AG20443 (cell line): ENCODE measurements at places on chromosomes 5 and 9.

DNA sequence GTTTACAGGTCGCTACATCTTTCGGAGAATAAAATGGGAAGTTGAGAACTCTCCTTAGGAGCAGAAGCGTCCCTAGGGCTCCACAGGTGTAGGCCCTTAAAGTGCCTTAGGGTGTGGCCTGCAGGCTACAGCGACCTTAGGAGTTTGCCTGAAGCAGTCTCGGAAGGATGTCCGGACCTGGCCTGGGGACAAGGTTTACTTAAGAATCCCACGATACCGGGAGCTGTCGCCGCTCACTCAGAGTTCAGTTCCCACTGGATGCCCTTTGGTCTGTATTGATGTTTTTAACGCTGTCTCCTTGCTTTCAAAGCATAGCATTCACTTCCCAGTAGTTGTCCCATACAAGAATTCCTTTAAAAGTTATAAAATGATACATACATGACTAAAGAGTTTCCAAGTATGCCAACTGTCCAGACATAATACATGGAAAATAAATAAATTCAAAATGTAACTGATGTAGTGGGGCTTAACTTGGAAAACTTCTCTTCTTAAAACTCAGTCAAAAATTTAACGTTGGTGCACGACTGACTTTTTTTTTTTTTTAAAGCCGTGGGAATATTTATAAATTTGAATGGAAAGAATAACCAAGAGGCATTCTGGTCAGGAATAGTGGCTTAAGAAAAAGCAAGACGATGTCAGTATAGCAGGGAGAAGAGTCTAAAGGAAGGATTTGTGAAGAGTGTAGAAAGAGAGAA lies 848 bp downstream of the RAD50 start:
- DNase-seq = peak; percentile 41

DNA sequence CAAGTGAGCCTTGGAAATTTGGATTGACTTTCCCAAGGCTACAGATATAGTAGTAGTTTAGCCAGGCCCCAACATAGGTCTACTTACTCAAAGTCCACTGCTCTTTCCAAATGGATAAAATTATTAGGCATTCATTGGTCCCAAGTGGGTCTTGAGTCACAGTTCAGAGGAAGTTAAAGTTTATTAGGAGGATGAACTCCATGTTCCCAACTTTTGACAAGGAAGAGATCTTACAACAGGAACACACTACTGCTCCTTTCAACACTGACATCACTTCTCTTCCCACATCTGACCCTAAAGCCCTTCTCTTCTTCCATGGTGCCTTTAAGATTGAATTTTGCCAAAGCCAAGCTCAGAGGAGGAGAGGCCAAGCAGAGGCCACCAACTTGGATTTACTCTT lies 234.5 kb upstream of the TRIM32 start:
- no peak for DNase-seq

- peak; percentile 67 for DNase-seq
Measured at GRCh38 chr5:91384671-91385430, 1.7 kb upstream of the ARRDC3 start.

DNA sequence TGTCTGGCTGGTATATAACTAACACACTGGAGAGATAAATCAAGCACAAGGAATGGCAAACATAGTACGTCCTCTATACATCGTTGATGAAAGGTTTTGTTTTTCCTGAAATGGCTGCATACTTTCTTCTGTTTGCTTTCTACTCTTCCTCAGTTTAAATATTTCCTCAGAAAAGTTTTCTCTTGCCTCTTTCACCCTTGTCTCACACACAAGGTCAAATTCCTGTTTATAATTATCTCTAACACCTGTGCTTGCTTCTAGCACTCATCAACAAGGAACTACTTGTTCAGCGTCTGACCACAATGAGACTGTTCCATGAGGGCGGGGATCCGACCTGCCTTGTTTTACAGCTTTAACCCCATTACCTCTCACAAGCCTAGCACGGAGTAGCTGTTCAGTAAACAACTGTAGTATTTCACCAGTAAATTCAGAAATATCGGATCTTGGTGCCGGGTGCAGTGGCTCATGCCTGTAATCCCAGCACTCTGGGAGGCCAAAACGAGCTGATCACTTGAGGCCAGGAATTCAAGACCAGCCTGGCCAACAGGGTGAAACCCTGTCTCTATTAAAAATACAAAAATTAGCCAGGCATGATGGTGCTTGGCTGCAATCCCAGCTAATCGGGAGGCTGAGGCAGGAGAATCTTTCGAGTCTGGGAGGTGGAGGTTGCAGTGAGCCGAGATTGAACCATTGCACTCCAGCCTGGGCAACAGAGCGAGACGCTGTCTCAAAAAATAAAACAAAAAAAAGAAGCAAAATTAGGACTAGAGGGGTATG lies 37.0 kb downstream of the NR6A1 start:
- no peak for DNase-seq

- DNase-seq = no peak
Measured at GRCh38 chr5:139419226-139420192, 15.6 kb upstream of the SPATA24 start.

DNA sequence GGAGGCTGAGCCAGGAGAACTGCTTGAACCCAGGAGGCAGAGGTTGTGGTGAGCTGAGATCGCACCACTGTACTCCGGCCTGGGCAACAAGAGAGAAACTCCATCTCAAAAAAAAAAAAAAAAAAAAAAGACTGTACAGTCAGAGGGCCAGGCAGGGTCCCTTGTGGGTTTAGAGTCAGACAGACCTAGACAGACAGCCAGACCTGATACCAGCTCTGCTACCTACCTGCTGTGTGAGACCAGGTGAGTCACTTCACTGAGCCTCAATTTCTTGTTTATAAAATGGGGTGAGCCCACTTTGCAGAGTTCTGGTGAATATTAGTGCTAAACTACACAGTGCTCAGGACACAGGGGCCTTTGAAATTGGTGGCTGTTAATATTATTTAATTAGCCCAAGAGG lies 19.7 kb downstream of the TRIM14 start:
- DNase-seq = no peak

DNA sequence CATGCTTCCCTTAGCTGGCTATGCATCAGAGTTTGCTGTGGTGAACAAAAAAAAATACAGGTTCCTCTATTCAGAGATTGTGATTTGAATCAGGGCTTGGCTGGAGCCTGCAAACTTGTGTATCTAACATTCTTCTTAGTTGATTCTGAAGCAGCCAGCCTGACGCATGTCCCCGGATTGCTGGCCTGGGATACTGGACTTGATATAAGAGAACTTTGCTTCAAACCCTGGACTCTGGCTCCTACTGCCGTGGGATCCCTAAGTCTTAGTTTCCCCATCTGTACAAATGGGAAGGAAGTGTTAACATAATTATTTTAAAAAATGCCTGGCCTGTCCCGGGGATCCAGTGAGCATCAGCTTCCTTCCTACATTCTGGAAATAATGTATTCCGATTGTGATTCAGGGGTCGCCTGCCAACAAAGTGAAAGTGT lies 292.8 kb downstream of the ARHGEF28 start:
- no peak for DNase-seq

DNA sequence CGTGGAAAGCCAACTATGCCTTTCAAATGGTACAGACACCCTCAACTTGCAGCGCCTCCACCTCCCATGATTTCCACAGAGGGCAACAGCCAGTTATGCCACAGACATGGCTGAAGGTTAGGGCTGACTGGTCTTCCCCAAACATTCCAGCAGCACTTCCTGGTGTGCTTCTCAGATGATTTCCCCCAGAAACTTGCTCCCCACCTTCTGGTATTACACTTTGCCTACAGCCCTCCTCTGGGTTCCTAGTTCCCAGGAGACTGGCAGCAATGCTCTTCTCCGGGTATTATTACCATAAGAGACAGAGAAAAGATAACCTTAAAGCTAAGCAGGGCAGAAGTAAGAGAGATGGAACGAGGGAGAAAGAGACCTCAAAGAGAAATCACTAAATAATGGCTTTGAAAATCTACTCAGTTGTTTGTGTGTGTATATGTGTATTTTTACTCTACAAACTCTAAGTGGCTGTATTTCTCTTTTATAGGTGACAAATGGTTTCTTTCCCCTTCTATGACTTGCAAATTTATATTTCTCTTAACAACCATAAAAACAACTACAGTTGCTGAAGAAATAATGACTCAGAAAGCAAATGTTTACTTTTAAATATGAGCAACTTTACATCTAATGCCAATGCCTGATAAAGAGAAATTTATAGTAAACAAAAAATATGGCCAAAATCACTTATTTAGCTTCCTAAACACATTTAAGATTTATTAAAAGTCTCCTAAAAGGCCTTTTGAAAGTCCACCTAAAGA lies 133.8 kb downstream of the PDE4D start:
- DNase-seq = no peak

DNA sequence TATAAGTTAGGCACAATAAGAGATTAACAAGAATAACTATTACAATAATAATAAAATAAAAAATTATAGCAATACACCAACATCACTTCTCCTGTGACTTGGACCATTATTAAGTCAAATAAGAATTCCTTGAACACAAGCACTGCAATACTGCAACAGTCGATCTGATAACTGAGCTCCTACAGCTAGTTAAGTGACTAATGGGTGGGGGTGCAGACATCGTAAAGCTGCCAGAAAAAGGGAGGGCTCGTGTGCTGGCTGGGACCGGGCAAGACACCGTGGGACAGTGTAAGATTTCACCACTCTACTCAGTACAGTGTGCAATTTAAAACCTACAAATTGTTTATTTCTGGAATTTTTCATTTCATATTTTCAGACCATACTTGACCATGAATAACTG lies 78.8 kb downstream of the SNX24 start:
- DNase-seq = peak; percentile 70

DNA sequence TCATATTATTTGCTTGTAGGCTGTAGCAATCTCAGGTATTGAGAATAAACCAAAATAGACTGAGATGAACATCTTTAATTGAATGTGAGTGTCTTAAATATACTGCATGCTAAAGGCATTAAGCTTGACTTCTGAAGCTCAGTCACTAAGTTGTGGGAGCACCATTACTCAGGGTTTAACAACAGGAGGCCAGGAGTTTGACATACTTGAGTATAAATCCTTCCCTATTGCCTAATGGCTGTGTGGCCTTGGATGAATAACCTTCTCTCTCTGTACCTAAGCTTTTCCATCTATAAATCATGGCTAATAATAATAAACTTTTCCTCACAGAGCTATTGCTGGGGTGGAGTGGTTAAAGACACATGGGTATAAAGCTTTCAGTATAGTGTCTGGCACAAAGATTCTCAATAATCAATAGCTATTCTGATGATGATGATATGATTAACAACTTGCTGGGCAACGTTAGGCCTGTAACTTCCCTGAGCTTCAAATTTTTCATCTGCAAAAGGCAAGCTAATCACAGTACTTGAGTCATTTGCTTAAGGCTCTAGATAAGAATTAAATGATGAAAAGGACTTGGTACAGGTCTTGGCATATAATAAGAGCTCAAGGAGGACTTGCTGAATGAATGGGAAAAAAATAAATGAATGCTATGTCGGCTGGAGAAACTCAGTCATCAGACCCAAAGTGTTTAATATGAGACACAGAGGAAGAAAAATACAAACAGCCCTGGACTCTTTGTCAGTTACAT lies 174.0 kb upstream of the IL12B start:
- peak; percentile 29 for DNase-seq

- DNase-seq = peak; percentile 66
Measured at GRCh38 chr5:95644351-95645042, 2.1 kb upstream of the RFESD start.

- peak; percentile 6 for DNase-seq
Measured at GRCh38 chr5:134590992-134591659, 41.5 kb downstream of the SAR1B start.

GRCh38 chr9:110871736-110872135 lies 166.5 kb downstream of the LPAR1 start:
- no peak for DNase-seq

DNA sequence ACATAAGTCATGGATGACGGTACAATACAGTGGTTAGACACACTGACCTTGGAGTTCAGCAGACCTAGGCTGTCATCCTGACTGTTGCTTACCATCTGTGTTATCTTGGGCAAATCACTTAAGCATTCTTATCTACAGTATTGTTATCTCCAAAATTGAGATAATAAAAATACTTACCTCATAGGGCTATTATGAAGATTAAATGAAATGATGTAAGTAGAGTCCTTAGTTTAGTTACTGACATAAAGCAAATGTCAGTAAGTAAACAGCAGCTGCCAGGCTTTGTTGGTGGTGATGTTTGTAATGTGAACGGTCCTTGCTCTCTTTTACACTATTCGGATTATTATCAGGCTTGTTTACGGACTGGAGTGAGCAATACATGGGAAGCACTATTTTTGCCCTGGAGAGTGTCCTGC lies 107.3 kb upstream of the DPYSL3 start:
- no peak for DNase-seq

DNA sequence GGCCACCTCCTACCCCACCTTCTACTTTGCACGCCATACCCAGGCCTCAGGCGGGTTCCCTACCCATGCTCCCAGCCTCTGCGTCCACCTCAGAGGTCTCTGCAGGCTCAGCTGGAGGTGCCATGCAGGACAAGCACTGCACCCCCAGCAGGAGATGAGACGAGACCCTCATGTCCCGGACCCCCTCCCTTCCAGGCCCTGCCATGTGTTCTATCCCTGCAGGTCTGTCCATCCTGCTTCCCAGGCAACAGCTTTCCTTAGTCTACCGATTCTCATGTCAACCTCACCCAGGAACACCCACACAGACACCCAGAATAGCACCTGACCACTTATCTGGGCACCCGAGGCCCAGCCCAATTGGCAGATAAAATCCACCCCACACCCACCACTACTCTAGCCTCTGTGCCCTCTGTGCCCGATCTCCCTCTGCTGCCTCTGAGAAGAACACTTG lies 52.1 kb downstream of the SEMA4D start:
- no peak for DNase-seq

- DNase-seq = no peak
Measured at GRCh38 chr9:111516061-111516465, 8.9 kb upstream of the ZNF483 start.

- DNase-seq = no peak
Measured at GRCh38 chr5:165334201-165334600, 1828.8 kb downstream of the MAT2B start.

DNA sequence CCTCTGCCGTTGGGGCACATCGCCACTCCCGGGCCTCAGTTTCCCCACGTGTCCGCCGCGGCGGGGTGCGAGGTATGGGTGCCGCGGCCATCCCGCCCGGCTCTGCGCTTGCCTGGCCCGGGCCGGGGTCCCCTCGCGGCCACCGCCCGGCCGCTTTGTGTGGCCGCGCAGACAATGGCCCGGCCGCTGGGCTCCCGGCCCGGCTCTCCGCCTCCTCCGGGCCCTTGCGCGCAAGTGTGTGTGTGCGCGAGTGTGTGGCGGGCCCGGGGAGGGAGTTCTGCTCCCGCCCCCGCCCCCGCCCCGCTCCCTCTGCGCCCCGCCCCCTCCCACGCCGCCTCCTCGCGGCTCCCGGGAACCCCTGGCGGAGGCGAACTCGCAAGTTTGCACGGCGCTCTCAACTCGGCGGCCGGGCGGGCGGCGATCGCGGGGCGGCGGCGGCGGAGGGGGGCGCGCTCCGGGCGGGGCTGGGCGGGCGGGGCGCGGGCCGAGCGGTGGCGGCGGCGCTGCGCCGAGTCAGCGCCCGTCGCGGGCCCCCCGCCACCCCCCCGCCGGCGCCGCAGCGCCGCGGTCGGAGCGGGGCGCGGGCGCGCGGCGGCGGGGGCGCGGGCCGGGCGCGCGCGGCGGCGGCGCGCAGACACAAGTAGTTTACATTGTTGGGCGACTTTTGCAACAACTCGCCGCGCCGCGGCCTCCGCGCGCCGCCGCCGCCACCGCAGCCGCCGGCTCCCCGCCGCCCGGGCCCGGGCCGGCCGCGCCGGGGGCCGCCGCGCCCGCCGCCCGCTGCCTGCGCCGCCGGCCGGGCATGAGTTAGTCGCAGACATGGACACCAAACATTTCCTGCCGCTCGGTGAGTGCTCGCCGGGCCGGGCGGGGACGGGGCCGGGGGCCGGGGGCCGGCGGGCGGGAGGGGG lies at the start of gene RXRA:
RXRA (plus strand) TSS at position 643 of the 911 bp plus-strand sequence; CDS start at position 820, 177 bp downstream.
- peak; percentile 96 for DNase-seq

- DNase-seq = peak; percentile 34
Measured at GRCh38 chr5:149130121-149130914, 11.0 kb upstream of the ABLIM3 start.

GRCh38 chr5:140040358-140040757 lies 2.7 kb downstream of the NRG2 start:
- DNase-seq = no peak
